ENCODE measurements at places on chromosomes 11 and 22.
A peak's percentile ranks its signal among the peaks of the same experiment; 100 is the strongest.

- no peak for DNase-seq
Measured at GRCh38 chr11:113664981-113665710, 41.0 kb downstream of the TMPRSS5 start.

- DNase-seq: no peak
Measured at GRCh38 chr22:49368221-49368975, 459.3 kb downstream of the BRD1 start.

- DNase-seq: no peak
Measured at GRCh38 chr11:8192896-8193209, 24.0 kb upstream of the RIC3 start.

DNA sequence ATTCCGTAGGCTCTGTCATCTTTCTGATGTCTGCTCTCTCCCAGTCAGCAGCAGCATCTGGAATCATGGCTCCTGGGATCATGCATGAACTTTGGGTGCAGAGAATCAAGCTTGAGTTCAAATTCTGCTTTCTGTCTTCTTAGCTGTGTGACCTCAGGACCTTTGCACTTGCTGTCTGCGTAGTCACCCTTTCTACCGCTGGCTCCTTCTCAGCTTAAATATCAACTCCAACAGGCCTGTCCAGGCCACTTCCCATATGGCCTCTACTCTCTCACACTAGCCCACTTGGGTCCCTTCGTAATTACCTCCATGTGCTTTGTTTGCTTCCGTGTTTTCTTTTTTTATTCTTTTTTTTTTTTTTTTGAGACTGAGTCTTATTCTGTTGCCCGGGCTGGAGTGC lies 4.6 kb upstream of the GGA1 start:
- DNase-seq: no peak

DNA sequence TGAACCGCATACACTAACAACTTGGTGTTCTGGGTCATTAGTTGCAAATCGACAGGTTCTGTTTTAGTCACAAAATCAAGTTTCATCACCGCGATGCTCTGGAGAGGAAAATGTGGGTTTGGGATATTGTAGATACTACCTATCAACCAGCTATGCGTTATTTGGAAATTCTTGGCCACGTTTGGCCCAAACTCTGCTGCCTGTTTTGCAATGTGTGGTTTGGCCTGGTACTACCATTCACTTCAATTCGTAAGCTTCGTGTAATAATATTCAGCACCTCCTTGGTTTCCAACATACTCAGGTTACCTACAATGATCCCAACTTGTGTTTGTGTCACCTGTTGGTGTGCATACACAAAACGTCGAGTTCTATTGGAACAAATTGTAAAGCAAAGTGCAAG lies 16.2 kb upstream of the ACER3 start:
- DNase-seq: no peak

- DNase-seq: no peak
Measured at GRCh38 chr11:63445720-63446119, 45.2 kb downstream of the PLAAT5 start.

- DNase-seq: no peak
Measured at GRCh38 chr22:32164075-32164860, 5.2 kb upstream of the C22orf42 start.

GRCh38 chr22:38974170-38974825 lies 7.8 kb upstream of the APOBEC3B start:
- DNase-seq: no peak

DNA sequence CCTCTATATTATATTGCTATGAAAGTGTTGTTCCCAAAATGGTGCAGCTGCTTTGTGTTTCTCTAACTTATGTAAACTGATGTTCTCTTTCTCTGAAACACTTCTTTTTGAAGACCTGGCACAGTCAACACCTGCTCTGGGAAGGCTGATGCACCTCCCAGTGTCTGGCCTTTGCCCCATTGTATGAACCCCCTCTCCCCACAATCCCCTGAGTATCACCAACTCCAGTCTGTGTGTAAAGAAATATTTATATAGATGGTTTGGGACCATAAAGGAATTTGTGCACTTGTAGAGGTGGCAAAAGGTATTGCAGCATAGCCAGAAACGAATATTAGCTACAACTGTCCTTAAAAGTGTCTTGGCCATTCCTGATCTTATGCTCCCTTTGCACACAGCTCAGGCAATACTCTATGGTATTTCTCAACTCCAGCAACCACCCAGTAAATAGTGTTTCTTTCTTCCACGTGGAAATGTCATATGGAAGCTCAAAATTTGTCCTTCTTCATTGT lies 365.2 kb upstream of the DDI1 start:
- DNase-seq: no peak

- no peak for DNase-seq
Measured at GRCh38 chr11:61911701-61912529, 5.5 kb downstream of the RAB3IL1 start.

DNA sequence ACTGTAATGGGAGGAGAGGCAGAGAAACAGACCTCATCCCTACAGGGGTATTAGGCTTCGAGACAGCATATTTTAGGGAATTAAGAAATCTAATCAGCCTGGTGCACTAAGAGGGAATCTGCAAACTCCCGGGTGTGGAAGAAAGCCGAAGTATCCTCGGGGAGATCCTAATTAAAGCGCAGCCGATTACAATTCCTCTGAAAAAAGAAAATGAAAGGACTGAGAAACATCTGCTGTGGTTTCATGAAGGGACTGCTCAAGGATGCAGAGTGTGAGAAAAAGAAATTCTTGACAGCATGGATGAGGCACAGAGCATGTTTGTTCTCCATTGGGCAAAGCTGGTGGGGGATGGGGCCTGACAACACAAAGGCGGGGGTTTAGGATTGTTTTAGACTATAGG lies 290.0 kb upstream of the LARGE1 start:
- no peak for DNase-seq

GRCh38 chr11:875769-876301 lies 33.2 kb downstream of the TSPAN4 start:
- no peak for DNase-seq

DNA sequence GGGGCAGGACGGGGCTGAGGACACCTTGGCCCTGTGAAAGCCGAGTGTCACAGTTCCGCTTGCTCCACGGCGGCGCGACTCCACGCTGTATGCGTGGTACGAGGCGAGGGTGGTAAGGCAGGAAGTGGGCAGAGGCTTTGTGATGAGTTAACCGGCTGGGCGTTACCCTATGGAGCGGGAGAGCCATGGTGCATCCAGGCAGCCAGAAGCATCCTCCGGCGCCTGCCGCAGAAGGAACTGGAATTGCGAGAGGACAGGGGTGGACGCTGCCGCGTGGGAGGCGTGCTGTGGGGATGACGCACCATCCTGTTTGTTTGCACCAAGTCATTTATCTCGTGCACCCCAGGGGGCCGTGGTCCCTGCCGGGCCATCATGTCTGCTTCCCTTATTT lies 643.9 kb downstream of the BRD1 start:
- DNase-seq: no peak

GRCh38 chr11:118898400-118899295 lies 15.0 kb downstream of the CXCR5 start:
- no peak for DNase-seq

GRCh38 chr11:110778343-110778742 lies 66.1 kb upstream of the ARHGAP20 start:
- DNase-seq: no peak

DNA sequence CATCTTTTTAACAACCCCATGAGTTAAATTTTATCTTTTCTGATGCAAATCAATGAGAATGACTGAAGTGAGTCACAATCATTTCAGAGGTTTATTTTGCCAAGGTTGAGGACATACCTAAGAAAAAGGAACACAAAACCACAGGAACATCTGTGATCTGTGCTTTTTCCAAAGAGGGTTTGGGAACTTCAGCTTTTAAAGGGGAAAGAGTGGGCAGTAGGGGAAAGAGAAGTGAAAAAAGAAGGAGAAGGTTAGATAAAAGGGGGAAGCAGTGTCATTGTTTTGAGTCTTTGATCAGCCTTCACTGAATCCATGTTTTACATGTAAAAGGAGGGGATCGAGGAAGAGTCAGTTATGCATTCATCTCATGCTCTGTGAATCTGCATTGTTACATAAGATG lies 45.3 kb upstream of the SPON1 start:
- no peak for DNase-seq

GRCh38 chr22:31230871-31231621 lies 18.9 kb downstream of the LIMK2 start:
- peak; percentile 52 for DNase-seq

GRCh38 chr11:20861322-20861721 lies 191.9 kb downstream of the NELL1 start:
- DNase-seq: no peak

DNA sequence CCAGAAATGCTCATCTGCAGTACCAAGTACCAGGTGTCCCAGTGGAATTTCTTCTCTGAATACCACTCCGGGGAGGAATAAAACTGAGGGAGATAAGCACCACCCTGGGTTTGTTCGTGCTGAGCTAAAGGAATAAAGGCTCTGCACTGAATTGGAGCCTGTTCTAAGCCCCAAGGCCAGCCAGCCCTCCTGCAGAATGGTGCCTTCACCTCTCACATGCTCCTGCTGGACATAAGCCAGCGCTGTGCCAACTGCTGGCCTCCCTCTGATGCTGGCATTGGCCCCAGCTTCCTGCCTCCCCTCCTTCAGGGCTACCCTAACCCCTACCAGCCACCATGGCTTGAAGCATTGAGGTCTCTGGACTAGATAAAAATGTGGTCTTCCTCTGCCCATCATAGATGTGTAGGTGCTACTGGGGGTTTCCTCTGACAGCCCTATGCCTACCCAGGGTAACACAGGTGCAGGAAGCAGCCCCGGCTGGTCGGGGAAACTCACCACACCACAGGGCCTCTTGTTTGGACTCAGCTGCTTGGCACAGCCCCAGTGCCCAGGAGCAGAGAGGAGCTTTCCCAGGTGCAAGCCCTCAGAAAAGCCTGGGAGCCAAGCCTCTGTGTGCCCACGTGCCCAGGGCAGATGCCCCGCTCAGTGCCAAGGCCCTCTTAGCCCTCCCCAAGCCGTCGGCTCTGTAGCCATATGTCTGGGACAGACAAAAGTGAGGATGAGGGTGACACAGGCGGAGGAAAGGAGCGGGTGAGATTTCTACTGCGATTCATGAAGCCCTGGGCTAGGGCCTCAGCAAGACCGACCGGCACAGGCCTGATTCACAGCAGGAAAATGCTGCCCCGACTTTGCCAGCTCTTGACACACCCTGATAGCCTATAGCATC lies 34.1 kb upstream of the JAM3 start:
- no peak for DNase-seq

- DNase-seq: no peak
Measured at GRCh38 chr11:122843281-122844141, 5.2 kb downstream of the CRTAM start.

GRCh38 chr11:115709297-115709696 lies 205.1 kb upstream of the CADM1 start:
- no peak for DNase-seq

- no peak for DNase-seq
Measured at GRCh38 chr11:72676861-72677341, 2.7 kb upstream of the PDE2A start.

- no peak for DNase-seq
Measured at GRCh38 chr22:36192542-36192941, 9.1 kb downstream of the APOL4 start.

DNA sequence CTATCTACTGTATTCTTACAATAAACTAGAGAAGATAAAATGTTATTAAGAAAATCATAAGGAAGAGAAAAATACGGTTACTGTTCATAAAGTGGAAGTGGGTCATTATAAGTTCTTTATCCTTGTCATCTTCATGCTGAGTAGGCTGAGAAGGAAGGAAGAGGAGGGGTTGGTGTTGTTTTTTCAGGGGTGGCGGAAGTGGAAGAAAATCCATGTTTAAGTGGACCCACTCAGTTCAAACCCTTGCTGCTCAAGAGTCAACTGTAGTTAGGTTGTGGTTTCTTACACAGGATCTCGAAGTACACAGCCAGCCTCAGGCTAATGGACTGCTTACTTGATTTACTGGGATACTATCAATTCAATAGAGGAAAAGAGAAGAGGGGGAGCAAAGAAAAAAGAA lies 63.1 kb downstream of the PIWIL4 start:
- no peak for DNase-seq

DNA sequence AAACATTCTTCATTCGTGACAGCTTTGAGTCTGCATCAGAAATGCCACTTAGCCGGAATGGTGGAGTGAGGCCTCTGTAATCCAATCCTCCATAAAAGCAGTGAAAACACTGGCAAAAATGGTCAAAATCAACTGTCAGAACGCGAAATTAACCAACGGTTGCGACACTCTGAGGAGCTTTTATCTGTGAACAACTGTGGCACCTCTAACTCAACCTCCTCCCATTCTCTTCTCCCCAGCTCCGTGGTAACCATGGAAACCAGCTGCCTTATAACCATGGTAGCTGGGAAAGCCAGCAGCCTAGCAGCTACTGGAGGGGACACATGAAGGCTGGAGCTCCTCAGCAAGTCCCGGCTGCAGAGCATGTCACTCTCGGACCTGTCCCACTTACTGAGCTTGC lies 20.3 kb downstream of the AP2A2 start:
- DNase-seq: no peak

GRCh38 chr22:44705022-44705297 lies 3.0 kb downstream of the PRR5 start:
- no peak for DNase-seq

DNA sequence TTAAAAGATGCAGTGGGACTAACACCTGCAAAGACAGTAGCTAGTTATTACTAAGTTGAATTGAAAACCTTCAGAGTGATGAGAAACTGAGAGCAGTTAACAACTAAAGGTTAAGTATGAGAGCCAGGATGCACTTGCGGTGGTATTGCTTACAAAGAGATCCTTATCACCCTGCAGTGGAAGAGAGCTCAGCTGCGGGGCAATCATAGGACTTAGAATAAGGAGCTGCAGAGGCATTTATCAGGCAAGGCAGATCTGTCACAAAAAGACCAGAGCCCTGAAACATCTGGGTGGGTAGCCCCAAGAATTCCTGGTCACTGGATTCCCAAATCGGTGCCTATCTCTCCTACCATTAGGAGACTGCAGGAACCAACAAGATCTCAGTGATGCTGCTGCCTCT lies 34.3 kb upstream of the CFAP300 start:
- no peak for DNase-seq

DNA sequence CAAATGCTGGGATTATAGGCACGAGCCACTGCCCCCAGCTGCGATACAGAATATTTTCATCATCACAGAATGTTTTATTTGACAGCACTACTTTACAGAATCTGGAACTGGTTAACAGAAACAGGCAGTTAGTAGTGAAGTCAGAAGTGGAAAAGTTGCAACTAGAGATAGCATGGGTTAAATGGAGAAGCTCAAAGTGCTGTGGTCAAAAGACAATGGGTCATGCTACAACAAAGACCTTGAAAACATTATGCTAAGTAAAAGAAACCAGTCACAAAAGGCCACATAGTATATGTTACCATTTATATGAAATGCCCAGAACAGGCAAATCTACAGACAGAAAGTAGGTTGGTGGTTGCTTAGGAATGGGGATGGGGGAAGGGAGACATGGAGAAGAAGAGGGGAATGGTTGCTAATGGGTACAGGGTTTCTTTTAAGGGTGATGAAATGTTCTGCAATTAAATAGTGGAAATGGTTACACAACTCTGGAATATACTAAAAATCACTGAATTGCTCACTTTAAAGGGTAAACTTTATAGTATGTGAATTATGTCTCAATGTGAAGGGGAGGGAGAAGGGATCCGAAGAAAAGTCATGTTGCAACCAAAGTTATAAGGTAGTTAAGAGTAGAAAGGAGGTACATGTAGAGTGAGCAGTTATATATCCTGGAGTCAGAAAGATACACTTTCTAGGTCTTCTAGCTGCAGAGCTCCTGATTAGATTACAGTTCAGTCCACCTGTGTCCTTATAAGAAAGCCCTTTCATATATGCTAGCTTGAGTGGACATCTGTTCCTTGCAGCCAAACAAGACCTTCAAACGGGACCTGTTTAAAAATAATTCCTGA lies 46.3 kb upstream of the RAPSN start:
- DNase-seq: no peak

All from frontal cortex (tissue), 4 donors.